ENCODE measurements at places on chromosomes 1 and 21.

GRCh38 chr1:182625024-182625423 lies 20.8 kb upstream of the RGS16 start:
- no peak for DNase-seq

DNA sequence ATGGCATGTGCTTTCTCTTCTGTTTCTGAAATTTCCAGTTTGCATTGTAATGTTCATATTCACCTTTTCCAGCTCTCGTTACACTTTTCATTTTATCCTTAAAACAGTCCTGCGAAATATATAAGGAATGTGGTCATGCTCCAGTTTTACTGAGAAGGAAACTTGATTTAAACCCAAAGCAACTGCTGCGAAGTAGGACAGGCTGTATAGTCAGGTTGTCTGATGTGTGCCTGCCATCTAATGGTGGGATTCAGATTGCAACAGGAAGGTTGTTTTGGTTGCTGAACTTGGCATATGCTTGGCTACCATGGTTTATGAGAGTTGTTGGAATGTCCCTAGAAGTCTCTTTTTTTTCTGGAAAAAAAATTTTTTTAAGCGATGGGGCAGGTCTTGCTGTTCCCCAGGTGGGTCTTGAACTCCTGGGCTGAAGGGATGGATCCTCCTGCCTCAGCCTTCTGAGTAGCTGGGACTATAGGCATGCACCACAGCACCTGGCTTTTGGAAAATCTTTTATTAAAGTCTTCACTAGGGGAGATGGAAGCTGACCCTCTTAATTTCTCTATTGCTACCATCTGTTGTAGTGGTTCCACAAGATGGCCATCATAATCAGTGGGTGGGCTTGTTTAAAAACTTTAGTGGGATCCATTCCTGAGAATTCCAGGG lies 86.9 kb downstream of the UCK2 start:
- DNase-seq, result peak; percentile 45

GRCh38 chr21:42146273-42146805 lies 72.6 kb upstream of the ABCG1 start:
- DNase-seq, result no peak

- no peak for DNase-seq
Measured at GRCh38 chr1:12333036-12333785, 103.4 kb downstream of the VPS13D start.
